Stimulated activated CD8-positive, alpha-beta memory T cell treated with anti-CD3 and anti-CD28 coated beads, Interleukin-7, amount 100 ng/mL, for 24 hours (primary cell): ENCODE measurements at places on chromosomes 5 and 9.

GRCh38 chr9:21904371-21904770, 89.8 kb downstream of the CDKN2A start:
- DNase-seq: no peak

GRCh38 chr5:1958211-1959010, 75.7 kb upstream of the IRX4 start:
- no peak for DNase-seq

DNA sequence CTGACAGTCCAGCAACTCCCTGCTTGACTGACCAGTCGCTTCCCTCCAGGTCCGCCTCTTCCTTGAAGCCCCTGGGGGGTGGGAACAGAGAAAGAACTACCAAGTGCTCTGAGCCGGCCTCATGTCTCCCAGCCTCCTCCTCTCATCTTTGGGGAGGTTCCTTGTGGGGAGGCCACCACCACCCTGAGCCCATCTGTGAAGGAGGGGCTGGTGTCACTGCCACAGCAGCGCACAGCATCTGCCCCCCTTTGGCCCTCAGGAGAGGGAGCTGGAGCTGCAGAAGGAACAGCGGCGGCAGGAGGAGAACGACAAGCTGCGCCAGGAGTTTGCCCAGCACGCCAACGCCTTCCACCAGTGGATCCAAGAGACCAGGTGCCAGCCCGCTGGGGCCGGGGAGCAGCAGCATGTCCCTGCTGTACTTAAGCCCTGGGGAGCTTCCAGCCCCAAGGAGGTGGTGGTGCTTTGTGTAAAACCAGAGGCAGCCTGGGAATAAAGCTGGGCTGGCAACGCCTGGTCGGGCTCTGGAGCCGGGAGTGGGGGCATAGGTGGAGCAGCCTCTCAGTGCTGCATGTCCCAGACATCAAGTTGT, 29.4 kb downstream of the DYNC2I2 start:
- no peak for DNase-seq

- DNase-seq: no peak
These were observed 12.5 kb downstream of the AGXT2 start for GRCh38 chr5:35035271-35035670.

DNA sequence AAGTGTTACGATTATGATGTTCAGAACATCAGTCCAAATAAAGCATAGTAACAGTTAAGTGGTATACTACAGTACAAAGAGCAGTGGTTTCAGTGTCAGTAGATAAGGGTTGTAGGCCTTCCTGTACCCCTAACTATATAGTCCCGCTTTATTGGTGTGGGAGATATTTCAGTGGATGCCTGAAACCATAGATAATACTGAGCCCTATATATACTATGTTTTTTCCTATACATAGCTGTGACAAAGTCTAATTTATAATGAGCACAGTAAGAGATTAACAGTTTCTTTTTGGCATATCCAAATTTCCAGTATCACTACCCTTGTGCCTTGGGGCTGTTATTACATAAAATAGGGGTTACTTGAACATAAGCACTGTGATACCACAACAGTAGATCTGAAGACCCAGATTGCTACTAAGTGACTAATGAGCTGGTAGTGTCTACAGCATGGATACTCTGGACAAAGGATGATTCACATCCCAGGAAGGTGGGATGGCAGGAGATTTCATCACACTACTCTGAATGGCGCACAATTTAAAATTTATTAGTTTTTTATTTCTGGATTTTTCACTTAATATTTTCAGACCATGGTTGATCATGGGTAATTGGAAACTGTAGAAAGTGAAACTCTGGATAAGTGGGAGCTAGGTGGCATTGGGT, 119.3 kb downstream of the RPS23 start:
- no peak for DNase-seq

GRCh38 chr9:124840300-124840833, 12.9 kb upstream of the WDR38 start:
- DNase-seq: no peak

DNA sequence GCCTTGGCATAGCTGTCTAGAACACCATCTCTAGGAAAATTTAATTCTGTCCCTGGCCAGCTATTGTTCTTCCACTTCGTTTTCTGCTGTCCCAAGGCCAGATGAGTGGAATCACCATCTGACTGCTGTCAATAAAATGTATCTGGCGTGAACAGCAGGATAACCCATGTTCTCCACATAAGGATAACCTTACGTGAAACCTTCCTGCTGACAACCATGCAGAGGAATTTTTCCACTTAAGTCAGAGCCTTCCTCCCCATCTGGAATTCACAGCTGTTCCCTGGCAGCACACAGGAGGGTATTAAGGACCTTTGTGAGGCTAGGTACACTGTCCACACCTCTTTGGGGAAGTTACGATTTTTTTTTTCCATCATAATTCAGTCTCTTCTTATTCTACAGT, 28.6 kb downstream of the RNF44 start:
- DNase-seq: no peak

- DNase-seq: no peak
These were observed 1.6 kb downstream of the ACSL6 start for GRCh38 chr5:132009706-132010405.

DNA sequence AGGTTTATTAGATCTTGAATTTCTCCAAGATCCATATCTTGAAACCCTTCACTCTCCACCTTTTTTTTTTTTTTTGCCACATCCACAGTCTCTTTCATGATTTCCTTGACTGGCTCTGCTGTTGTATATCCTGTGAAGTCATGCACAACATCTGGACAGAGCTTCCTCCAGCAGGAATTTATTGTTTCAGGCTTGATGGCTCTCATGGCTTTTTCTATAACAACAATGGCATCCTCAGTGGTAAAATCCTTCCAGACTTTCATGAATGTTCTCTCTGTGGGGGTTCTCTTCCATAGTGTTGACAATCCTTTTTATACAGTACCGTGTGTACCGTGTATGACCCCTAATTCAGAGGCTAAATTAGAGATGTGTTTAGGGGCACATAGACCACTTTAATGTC, 24.0 kb downstream of the RANBP17 start:
- no peak for DNase-seq

DNA sequence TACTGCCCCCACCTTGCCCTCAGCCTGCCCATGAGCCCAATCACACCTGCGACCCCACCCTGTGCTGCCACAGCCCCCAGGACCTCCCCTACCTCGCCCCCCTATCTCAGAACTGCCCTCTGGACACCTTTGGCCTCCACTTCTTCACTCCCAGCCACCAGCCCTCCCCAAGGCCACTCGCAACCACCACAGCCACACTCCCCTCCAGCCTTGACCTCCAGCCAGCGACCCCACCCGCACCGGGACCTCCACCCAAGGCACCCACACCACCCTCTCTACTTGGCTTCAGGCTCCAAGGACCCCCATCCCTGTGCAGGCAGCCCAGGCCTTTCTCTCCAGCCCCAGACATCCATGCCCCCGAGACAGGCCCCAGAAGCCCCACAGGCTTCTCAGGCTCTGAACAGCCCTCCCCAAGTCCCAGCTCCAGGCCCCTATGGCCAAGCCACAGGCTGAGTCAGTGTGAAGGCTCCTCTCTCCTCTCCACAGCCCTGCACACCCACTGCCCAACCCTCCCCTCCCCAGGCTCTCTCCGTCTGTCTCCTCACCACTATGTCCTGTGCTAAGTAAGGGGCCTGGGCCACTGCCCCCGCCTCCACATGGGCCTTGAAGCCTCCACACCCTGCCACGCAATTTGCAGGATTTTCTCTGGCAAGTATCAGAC, 2.0 kb downstream of the AK1 start:
- no peak for DNase-seq

- DNase-seq: no peak
These were observed 21.5 kb upstream of the FCN1 start for GRCh38 chr9:134939080-134939733.

DNA sequence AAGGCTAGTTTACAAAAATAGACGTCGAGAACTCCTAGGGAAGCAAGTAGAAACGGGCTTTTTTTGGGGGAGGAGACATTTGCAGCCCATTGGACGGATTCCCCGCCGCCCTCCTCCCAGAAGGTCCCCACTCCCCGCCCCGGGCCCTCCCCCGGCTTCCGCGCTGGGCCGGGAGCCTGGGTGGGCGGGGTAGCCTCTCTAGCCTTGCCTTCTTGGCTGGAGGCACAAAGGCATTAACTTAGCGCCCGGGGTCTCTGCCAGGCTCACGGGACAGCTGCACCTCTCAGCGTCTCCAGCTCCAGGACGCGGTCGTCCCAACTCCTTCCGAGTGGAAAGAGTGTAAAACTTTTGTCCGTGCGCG, at the start of gene DMRTA1:
DMRTA1 (plus strand) TSS at position 236 of the 361 bp plus-strand sequence. CDS start 242 bp downstream, outside the sequence.
- DNase-seq: no peak

GRCh38 chr5:135626636-135627035, 47.8 kb upstream of the CXCL14 start:
- DNase-seq: no peak

DNA sequence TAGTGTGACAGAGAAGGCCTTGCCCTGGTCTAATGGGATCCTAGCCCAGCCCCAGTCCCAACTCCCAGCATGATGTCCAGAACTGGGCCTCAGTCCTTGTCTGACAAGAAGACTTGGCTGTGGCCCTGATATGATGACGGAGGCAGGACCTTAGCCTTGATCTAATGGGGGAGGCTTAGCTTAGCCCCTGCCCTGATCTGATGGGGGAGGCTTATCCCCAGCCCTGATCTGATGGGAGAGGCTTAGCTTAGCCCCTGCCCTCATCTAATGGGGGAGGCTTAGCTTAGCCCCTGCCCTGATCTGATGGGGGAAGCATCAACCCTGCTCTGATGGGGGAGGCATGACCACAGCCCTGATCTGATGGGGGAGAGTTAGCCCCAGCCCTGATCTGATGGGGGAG, 3.7 kb downstream of the PKN3 start:
- no peak for DNase-seq

- no peak for DNase-seq
These were observed 512.4 kb upstream of the PTGER4 start for GRCh38 chr5:40167283-40167682.

DNA sequence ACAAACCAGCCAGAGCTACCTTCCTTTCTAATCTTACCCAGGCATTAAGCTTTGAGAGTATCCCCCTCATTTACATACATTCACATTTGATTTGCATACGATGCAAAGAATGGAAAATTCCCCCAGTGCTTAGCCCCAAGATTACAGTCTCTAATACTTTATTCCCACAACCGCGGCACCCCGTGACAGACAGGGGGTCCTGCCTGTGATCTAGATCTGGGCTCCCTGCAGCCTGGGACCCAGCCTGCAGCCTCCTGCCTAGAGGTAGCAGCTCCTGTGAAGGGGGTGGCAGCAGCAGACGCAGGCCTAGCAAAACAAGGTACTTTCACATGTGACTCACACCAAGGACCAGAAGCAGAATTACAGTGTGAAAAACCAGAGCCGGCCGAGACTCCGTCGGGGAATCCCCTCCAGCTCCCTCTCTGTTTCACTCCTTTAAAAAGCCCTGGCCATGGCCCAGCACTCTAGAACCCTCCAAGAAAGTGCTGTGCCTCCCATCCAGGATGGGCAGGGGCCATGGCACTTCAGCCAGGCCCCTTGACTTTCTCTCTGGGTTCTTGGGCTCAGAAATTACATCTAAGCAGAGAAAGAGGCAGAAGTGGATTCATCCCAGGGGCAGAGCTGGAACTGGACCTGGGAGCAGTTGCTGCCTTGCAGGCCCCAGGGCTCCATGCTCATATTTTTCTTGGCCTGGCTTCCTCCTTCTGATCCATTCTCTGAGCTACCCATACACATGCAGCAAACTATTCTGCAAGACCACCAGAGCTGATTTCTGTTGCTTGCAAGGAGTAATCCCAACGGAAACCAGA, 14.0 kb upstream of the TCF7 start:
- DNase-seq: peak; percentile 60

- no peak for DNase-seq
These were observed 148.2 kb upstream of the CDKN2B start for GRCh38 chr9:22157276-22157675.

DNA sequence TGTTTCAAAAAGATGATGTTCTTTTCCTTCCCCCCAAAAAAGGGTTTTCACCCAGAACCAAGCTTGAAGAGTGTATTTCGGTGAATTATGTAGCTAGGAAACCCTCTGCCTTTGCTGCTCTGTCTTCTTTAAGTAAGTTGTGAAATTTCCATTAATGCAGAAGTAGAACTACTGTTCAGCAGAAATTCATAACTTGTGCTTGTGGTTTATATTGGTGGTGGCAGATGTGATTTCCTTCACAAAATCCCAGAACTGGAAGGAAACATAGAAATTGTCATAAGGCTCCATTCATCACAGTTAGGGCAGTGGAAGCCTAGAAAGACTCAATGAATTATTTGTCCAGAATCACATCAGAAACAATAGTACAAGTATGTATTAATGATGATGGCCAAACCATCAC, 42.1 kb upstream of the DAB2 start:
- DNase-seq: no peak

GRCh38 chr5:56734091-56734694, 81.2 kb upstream of the MAP3K1 start:
- no peak for DNase-seq

DNA sequence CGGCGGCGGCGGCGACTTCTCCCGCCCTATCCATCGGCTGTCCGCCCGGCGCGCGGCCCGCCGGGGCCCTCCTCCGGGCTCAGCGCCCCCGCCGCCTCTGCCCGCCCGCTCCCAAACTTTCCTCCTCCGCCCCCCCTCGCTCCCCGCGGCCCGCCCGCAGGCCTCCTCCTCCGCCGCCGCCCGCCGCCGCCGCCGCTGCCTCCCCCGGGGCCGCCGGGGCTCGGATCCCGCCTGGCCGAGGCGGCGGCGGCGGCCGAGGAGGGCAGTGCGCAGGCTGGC, 460 bp upstream of the PBX3 start:
- no peak for DNase-seq

GRCh38 chr9:9091387-9091786, 1291.8 kb upstream of the DMAC1 start:
- DNase-seq: no peak

DNA sequence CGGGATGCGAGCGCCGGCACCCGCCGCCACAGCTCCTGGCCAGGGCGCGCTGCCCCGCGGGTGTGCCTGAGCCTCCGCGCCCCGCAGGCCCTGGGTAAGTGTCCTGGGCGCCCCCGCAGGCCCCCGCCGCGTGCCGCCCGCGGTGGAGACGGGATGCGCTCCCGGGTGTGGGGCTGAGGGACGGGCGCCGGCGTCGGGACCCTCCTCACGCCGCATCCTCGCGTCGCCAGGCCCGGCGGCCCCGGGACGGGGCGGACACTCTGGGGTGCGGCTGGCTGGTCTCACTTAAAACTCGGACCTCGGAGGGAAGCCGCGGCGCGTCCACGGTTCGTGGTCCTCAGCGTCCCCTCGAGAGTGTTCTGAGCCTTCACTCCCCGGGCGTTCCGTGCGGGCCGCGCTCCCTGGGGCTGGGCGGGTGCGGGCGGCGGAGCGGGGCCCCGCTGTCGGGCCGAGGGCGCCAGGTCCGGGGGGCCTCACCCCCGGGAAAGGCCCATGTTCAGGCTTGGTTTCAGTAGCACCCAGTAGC, 275 bp downstream of the AHRR start:
- DNase-seq: no peak

DNA sequence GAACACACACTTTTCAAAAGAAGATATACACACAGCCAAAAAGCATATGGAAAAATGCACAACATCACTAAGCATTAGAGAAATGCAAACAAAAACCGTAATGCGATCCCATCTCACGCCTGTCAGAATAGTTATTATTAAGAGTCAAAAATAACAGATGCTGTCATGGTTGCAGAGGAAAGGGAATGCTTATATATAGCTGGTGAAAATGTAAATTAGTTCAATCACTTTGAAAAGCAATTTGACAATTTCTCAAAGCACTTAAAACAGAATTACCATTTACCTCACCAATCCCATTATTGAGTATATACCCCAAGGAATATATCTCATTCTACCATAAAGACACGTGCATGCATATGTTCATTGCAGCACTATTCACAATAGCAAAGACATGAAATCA, 126.8 kb upstream of the MRPS30 start:
- no peak for DNase-seq
